A673 (cell line): ENCODE measurements at places on chromosomes 2 and 18. TPM values are rescaled to one million over a fixed set of nuclear protein-coding genes. Genes with fewer than 3 reads are reported as not detected.
A peak's percentile ranks its signal among the peaks of the same experiment; 100 is the strongest.

DNA sequence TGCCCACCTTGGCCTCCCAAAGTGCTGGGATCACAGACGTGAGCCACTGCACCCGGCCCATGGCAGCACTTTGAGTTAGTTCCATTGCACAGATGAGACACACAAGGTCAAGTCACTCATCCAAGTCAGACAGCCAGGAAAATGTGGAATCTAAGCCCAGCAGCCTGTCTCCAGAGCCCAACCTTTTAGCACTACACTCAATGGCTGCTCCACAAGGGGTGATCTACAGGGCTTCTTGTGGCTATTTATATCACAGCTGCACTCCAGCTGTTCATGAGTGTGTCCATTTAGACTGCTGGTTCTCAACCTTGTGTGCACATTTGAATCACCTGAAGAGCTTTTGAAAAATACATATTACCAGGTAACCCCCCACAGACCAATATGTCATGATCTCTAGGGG lies 72.9 kb upstream of the RPL31 start:
- DNase-seq: no peak
- no peaks in the 10 kb centered on the region for H3K36me3 ChIP-seq
- no peaks in the 10 kb centered on the region for H3K27me3 ChIP-seq
- no peak overlapping the region for H3K27ac ChIP-seq
- H3K4me1 ChIP-seq: no peaks in the 10 kb centered on the region

The CIB4 gene
- total RNA-seq: not detected in 2 replicates

- no peak for DNase-seq
- peaks cover 3% of the 10 kb centered on the region for H3K4me1 ChIP-seq
- no peak overlapping the region for H3K27ac ChIP-seq
- no peaks in the 10 kb centered on the region for H3K36me3 ChIP-seq
- no peak overlapping the region for H3K4me3 ChIP-seq
Measured at GRCh38 chr2:109069331-109070194, 59.4 kb upstream of the SH3RF3 start.

The SALL3 gene
- total RNA-seq: not detected in 2 replicates

DNA sequence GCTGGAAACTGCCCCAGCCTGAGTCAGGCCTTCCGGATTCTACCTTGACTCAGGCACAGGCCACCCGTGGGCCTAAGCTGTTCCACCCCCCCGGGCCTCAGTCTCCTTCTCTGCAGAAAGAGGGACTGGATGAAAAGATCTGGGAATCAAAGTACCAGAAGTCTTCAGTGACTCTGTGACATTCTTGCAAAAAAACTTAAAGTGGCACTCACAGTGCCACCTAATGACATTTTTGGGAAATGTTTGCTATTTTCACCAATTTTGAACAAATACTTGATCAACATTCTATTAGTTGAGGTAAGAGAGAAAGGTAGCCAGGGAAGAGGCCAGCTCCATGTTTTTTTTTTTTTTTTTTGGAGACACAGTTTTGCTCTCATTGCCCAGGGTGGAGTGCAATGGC lies 48.3 kb upstream of the ACAA2 start:
- no peak overlapping the region for H3K4me3 ChIP-seq
- H3K4me1 ChIP-seq: no peaks in the 10 kb centered on the region
- no peak overlapping the region for H3K27ac ChIP-seq
- peak; percentile 28 for DNase-seq
- no peaks in the 10 kb centered on the region for H3K36me3 ChIP-seq
- no peaks in the 10 kb centered on the region for H3K27me3 ChIP-seq

The PFN4 gene
- total RNA-seq: 0.94 TPM in 1 of 2 replicates, not detected in the other

The LYPD6B gene
- not detected in 2 replicates for total RNA-seq

DNA sequence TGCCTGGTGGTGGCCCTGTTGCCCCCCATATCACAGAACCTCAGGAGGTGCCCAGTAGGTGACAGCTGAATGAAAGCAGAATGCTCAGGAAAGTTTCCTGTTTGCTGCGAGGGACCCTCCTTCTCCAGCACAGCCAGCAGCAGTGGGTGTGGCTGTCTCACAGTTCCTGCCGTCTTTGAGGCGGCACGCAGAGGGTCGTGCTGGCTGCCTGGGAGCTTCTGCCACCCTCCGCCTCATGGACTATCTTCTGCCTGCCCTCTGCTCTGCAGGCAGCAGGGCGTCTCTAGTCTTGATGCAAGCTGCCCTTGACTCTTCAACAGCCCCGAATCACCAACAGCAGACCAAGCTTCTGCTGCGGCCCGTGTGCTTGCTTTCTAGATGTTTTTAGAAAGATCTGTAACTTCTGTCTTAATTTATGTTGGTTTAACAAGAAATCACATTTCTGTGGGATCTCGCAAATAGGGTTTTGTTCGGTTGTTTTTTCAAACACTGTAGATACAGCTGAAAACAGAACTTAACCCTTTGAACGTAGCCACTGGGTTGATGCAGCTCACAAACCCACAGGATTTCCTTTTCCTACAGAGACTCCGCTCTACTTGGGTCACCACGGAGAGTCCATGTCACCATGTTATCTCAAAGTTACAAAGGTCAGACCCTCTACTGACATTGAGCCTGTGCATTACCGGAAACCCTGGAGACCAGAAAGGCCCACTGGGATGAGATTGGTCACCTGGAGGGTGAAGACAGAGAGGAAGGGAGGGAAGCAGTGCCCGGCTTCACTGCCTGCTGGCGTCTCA lies 144.9 kb downstream of the ACOXL start:
- no peak for DNase-seq
- no peak overlapping the region for H3K27ac ChIP-seq

DNA sequence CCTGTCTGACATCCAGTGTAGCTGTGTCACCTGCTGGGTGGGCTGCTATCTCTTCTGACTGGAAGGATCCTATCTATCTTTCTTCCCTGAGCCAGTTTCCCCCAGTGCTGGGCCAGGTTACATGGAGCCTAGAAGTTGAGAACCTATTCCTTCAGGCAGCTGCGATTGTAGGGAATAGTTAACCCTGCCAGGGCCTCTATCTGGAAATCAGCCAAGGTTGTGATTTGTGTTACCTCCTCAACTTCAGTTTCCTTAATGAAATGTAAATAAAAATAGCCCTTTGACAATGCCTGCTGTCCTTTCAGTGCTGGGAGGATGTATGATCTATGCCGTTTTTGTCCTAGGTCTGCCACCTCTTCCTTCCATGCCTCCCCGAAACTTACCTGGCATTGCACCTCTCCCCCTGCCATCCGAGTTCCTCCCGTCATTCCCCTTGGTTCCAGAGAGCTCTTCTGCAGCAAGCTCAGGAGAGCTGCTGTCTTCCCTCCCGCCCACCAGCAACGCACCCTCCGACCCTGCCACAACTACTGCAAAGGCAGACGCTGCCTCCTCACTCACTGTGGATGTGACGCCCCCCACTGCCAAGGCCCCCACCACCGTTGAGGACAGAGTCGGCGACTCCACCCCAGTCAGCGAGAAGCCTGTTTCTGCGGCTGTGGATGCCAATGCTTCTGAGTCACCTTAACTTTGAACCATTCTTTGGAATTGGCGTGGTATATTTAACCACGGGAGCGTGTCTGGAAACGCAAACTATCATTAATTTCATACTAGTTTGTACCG lies 36.6 kb downstream of the GORASP2 start:
- no peaks in the 10 kb centered on the region for H3K27me3 ChIP-seq
- H3K4me3 ChIP-seq: no peak overlapping the region
- H3K27ac ChIP-seq: no peak overlapping the region
- H3K4me1 ChIP-seq: no peaks in the 10 kb centered on the region
- DNase-seq: no peak
- H3K36me3 ChIP-seq: peaks cover 68% of the 10 kb centered on the region

The DYNAP gene
- total RNA-seq: not detected in 2 replicates

The MARCHF4 gene
- total RNA-seq: 2.4 and 6.1 TPM in 2 replicates

GRCh38 chr2:30677231-30677630 lies 130.0 kb downstream of the CAPN13 start:
- no peaks in the 10 kb centered on the region for H3K36me3 ChIP-seq
- no peak overlapping the region for H3K27ac ChIP-seq
- DNase-seq: no peak
- H3K4me1 ChIP-seq: no peaks in the 10 kb centered on the region

DNA sequence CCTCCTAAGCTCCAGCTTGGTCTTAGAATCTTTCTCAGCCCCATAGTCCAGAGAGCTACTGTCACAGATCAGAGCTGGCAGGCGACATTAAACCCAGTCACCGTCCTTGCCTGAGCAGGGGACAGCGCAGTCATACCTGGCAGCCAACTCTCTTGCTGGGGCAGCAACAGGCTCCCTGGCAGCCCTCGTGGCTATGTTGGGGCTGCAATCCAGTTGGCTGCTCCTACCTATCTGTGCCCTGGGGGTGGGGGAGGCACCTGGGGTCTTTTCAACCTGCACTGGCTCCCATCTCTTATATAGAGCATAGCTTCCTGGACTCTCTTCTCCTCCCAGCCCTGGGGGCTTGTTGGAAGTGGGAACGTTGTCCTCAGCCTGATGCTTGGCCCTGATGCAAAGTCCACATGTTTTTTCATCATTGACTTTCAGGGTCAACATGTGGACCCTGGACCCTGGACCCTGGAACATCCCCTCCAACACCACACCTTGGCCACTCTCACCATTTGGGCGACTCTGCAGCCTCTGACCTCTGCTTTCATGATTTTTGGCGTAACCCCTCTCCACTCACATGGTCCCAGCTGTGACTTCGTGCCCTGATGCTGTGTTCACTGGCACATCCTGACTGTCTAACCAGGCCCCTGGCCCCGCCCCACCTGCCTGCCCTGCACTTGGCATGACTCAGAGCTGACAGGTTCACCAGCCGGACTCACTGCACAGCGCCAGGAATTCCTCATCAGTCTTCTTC lies 45.6 kb downstream of the ATOH8 start:
- no peaks in the 10 kb centered on the region for H3K27me3 ChIP-seq
- no peaks in the 10 kb centered on the region for H3K36me3 ChIP-seq
- no peak overlapping the region for H3K4me3 ChIP-seq

DNA sequence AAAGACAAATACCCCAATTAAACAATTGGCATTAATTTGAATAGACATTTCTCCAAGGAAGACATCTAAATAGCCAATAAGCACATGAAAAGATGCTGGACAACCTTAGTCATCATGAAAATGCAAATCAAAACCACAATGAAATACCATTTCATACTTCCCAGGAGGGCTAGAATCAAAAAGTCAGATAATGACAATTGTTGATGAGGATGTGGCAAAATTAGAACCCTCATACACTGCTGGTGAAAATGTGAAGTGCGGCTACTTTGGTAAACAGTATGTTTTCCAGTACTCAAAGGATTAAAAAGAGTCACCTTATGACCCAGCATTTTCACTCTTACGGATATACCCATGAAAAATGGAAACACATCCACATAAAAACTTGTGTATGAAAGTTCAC lies 91.6 kb downstream of the FIGN start:
- no peak overlapping the region for H3K27ac ChIP-seq
- H3K4me1 ChIP-seq: no peaks in the 10 kb centered on the region
- H3K36me3 ChIP-seq: no peaks in the 10 kb centered on the region
- DNase-seq: peak; percentile 2

GRCh38 chr2:115652652-115653051 lies 1210.2 kb downstream of the DPP10 start:
- H3K36me3 ChIP-seq: no peaks in the 10 kb centered on the region
- H3K4me1 ChIP-seq: no peaks in the 10 kb centered on the region
- DNase-seq: no peak
- no peaks in the 10 kb centered on the region for H3K27me3 ChIP-seq

DNA sequence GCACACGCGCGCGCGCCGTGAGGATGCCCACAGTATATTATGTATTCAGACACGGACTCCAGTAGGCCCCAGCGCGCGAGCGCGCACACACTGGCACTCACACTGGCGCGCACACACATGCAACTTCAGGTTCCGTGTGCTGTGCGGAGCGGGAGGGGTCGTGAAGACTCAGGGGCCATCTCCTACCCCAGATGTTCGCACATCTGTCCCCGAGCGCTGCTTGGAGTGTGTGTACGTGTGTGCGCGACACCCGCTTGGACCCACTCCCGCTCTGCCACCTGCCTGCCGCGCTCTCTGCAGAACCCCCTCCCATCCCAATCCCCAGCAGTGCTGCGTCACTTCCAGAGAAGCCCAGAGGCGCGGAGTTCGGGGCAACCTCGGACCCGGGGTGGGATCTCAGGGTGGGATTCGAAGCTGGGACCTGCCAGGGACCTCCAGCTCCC lies 2.6 kb downstream of the NRP2 start:
- H3K4me3 ChIP-seq: peak overlapping the region; percentile 40
- H3K27ac ChIP-seq: no peak overlapping the region
- peaks cover 59% of the 10 kb centered on the region for H3K27me3 ChIP-seq
- peaks cover 24% of the 10 kb centered on the region for H3K4me1 ChIP-seq
- no peak for DNase-seq

DNA sequence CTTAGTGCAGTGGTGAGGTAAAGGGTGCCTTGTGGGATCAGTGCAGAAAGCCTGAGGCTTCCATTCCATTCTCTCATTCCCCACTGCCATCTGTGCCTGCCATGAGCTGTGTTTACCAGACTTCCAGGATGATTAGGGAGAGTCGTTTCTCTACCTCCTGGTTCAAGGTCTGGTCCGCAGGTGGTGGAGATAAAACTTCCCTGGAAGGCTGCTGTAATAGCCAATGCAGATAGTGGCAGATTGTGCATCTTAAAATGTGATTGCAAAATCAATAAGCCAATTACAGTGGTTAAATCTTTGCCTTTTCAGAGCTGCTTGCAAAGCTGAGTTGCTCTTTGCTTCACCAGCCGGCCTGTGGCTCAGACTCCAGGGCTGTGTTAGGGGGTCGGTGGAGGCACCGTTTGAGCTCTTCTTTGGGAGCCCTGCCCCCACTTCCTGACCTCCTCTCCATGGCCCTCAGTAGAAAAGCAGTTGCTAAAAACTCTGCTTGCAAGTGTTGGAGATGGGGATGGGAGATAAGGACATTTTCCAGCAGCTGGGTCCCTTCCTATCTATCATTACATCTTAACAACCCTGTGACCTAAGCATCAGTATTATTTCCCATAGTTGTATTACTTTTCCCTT lies 95.2 kb upstream of the HS6ST1 start:
- no peaks in the 10 kb centered on the region for H3K36me3 ChIP-seq
- H3K27ac ChIP-seq: peak overlapping the region; percentile 21
- no peaks in the 10 kb centered on the region for H3K27me3 ChIP-seq
- peak; percentile 59 for DNase-seq

GRCh38 chr2:238875101-238875470 lies 27.2 kb downstream of the TWIST2 start:
- DNase-seq: peak; percentile 25
- H3K4me3 ChIP-seq: no peak overlapping the region
- H3K27ac ChIP-seq: no peak overlapping the region
- peaks cover 25% of the 10 kb centered on the region for H3K27me3 ChIP-seq
- no peaks in the 10 kb centered on the region for H3K4me1 ChIP-seq

DNA sequence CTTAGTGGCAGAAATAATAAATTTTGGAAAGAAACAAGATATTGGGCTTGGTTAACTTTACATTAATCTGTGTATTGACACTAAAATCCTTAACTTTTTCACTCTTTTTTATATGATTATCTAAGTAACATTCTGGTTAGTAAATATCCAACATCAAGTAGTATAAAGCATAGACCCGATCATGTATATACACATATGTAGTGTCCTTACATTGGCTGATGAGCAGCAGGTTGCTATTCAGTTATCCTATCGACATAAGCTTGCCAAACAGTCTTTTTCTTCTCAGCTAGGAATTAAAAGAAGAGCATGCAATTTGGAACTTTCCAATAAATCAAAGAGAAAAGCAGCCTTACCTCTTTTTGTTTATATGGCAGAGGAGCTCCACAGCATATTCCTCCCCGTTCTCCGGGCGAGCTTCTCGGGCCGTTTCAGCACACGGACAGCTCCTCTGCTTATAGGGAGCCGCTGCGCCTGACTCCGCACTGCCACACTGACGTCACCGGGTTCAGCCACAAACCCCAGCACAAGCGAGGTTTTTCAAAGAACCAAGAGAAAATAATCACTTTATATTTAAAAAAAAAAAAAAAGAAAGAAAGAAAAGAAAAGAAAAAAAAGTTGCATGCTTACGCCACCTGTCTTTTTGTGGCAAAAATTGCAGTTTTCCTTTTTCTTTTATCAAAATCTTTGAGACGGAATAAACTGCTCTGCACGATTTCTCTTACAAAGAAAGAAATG lies at the start of gene SCG2:
Gene SCG2 (minus strand): TSS at position 430 of the 735 bp plus-strand sequence. CDS start 3,079 bp downstream, outside the sequence.
- H3K4me1 ChIP-seq: peaks cover 14% of the 10 kb centered on the region
- H3K27me3 ChIP-seq: no peaks in the 10 kb centered on the region
- peak within 1 kb of the TSS; percentile 30 for H3K4me3 ChIP-seq
- H3K27ac ChIP-seq: peak within 1 kb of the TSS; percentile 52
